Stimulated activated CD8-positive, alpha-beta memory T cell treated with anti-CD3 and anti-CD28 coated beads, Interleukin-7, amount 100 ng/mL, for 1 hour (primary cell): ENCODE measurements at places on chromosomes 3 and 15.

GRCh38 chr3:106981392-106981791 is 395.8 kb upstream of the CCDC54 start:
- DNase-seq: no peak

GRCh38 chr15:42329161-42329560 is 30.1 kb upstream of the CAPN3 start:
- DNase-seq: no peak

GRCh38 chr3:14646589-14647413 is 4.8 kb upstream of the CCDC174 start:
- no peak for DNase-seq

GRCh38 chr3:71348001-71348632 is 235.4 kb downstream of the FOXP1 start:
- no peak for DNase-seq

DNA sequence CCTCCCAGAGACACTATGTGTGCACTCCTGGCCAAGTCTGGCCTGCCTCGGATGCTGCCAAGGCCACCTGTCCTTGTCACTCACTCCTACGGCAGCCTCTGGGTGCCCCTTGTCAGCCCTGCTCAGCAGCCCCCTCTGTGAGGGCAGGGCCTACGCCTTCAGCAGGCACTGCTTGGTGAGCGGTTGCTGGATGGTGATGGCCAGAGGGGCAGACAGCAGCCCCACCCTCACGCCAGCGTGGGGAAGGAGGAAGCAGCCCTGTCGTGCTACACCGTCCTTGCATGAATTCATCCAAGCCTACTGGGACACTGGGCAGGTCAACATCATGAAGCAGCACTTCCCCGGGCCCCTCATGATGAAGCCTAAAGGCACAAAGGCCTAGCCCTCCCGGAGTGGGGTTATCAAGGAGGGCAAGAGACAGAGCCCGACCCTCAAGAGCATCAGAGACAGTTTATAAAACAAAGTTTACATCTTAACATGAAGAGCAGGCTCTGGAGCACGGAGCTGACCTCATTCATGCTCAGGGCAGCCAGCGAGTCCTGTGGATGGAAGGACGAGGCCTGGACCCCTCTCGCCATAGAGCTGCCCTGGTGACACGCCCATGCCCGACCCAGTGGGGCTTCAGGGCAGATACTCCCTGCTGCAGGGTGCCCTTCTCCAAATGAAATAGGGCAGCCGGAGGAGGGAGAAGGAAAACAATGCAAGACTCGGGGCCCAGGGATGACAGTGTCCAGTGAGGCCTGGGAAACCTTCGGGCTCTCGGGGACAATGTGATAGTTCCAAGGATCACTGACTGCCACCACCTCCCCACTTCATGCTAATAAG is 25.3 kb downstream of the CHDH start:
- DNase-seq: no peak

DNA sequence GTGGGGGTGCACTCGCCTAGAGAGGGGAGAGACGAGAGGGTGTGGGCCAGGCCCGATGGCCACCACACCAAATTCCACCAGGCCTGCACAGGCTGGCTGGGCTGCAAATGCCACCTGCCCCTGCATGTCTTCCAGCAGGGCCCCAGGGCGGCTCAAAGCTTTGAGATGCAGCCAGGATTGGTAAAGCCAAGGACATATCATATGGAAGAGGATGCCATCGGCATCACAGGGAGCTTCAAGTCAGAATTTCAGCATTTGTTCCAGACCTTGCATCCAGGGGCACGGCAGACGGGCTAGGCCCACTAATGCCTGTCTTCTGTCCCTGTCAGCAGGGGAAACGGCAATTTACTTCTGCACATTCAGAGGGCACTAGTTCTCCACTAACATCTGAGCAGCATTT is 97.8 kb downstream of the NUP210 start:
- no peak for DNase-seq

DNA sequence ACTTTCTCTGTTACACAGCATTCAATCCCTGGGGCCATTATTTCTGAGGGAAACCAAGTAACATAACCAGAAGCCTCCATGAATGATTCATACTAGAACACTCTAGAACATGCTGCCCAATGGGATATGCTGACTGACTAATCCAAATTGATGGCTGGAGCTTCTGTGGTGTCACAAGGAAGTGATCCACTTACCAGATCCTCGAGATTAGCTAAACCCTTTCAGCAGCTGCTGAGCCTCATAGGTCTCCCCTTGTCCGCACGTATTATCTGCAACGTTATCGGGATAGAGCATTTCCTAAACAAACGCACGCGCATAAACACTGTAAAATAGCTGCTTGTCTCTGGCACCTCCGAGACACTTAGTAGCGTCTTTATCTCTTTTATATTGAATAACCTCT is 61.2 kb upstream of the PROK2 start:
- no peak for DNase-seq

DNA sequence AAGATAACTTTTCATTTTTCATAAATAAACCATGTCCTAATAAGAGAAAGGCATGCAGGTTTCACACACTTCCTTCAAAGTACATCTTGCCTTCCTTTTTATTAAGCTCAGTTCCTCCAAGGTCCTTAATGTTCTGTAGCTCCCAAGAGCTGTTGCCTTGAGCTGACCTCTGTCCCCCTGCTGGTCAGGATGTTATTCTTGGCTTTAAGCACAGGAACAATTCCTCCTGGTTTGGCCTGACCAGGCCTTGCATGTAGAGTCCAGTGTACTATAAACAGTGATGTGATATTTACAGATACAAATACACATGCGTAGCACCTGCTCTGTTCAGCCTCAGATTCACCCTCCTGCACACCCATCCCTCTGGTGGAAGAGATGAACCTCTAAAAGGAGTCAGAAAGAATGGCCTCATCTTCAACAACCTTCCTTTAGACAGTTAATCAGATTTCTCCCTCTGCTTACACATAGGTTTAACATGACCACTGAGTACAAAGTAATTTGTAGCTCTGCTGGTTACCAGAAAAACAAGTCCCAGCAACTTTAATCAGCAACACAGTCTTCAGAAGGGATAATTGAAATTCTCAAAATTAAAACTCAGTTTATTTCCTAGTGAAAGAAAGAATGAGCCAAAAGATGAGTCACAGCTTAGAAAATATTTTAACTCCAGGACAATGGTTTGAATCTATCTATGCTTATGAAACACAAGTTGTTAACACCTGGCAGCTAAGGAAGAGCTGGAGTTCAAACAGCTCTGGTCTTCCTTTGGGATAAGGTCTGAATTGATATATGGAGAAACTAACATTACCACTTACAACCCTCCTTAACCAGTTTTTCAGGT is 46.5 kb downstream of the PTPN9 start:
- no peak for DNase-seq

GRCh38 chr15:55108448-55108847 is 88.3 kb downstream of the RSL24D1 start:
- no peak for DNase-seq

GRCh38 chr3:136146981-136147729 is 49.0 kb downstream of the MSL2 start:
- no peak for DNase-seq

DNA sequence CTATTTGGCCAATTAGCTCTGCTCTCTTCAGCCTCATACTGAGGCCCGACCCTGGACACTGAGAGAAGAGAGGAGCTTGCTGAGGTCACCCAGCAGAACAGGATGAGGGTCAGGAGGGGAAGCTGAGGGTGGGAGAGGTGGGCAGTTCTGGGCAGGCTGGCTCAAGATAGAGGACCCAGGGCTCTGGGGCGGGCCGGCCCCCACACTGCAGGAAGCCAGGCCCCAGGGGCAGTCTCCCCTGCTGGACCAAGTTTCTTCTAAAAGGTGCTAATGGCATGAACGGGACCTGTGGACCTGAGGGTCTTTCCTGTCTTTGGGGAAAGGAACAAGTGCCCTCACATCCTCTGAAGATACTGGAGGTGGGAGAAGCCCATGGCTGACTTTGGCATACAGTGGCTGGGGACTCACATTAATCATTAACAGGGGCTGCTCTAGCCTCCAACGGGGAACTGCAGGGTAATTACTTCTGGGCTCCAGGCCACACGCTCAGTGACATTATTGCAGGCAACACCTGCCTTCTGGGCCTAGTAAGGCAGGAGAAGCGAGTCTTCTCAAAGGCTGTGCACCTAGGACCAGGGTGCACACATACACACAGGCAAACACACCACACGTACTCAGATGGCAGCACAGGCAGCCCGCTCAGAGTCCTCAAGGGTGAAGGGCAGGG is 10.6 kb downstream of the HCN4 start:
- DNase-seq: no peak

DNA sequence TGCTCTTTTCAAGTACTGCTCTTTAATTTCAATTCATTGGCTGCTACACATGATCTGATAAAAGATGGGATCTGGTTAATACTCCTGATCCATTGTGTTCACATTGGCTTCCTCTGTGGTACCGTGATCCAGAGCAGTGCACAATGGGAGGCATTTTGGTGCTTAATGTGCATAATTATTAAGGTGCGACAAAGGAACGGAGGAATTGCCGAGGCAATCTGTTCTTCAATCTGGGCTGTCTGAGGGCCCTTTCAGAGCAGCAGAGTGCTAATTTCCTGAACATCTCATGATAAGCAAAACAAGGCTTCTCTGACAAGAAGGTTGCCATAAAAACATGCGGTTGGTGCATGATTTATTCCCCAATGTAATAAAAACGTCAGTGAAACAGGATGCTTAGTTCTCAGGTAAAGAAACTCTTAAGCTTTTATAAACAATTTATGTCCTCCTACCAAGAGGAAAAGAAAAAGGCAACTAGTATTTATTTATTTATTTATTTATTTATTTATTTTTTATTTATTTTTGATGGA is 64.0 kb upstream of the EPHA3 start:
- no peak for DNase-seq

GRCh38 chr15:43769584-43770228 is 7.1 kb downstream of the ELL3 start:
- DNase-seq: no peak

DNA sequence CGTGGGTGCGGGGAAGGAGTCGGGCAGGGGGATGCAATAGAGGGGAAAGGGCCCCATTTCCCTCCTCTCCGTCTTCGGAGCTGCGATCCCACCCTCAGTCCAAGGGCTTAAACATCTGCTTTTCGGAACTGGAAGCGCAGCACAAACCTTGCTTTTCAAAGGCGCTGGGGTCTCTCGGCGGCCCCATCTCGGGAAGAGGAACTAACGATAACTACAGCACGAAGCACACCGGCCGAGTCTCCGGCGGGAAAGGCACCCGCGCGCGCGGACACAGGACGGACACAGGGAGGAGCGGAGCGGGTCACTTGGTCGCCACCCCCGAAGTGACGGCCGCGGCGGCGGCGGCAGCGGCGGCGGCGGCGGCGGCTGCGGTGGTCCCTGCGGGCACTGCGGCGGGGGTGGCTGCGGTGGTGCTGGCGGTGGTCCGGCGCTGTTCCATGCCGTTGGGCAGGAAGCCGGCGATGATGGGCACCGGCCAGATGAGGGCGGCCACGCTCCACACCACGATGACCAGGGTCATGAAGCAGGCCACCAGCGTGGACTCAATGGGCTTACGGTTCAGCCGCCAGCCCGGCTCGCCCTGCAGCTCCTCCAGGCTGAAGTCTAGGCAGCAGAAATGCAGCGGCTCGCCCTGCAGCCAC is 1.1 kb downstream of the TMEM158 start:
- DNase-seq: no peak

- DNase-seq: no peak
These were observed 12.2 kb downstream of the ROBO2 start for GRCh38 chr3:77052051-77052501.

GRCh38 chr3:190306513-190307163 is 15.6 kb downstream of the CLDN1 start:
- no peak for DNase-seq

DNA sequence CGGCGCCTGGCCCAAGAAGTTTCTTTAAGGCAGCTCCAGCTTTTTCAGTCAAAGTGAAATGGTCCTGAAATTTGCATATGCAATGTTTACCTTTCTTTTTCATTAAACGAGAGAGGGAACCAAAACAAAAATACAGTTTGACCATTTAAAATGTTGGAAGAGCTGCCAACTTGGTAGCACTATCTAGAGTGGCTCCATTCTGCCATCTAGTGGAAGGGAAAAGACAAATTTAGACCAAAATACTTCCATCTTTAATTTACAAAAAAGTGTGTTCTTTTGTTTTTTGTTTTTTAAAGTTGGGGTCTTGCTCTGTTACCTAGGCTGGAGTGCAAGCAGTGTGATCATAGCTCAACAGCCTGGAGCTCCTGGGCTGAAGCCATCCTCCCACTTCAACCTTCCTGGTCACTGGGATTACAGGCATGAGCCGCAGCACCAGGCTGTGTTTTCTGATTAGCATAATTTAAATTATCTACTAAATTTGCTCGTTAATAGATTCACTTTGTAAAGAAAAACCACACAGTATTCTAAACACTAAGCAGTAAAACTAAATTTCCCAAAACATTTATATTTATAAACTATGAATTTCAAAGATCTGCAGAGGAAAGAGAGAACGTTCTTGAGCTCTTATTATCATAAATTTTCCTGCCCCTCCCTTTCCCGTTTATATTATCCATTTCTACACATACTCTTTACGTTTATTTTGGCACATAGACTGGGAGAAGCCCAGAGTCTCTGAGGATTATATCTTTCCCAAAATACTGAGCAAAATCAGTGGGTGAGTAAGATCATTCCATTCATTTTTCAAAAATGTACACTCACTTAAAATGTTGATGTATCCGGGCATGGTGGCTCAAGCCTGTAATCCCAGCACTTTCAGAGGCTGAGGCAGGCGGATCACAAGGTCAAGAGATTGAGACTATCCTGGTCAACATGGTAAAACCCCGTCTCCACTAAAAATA is 15.4 kb upstream of the RFC4 start:
- no peak for DNase-seq

GRCh38 chr15:40338041-40338657 is 2.6 kb downstream of the CCDC9B start:
- DNase-seq: peak; percentile 44

DNA sequence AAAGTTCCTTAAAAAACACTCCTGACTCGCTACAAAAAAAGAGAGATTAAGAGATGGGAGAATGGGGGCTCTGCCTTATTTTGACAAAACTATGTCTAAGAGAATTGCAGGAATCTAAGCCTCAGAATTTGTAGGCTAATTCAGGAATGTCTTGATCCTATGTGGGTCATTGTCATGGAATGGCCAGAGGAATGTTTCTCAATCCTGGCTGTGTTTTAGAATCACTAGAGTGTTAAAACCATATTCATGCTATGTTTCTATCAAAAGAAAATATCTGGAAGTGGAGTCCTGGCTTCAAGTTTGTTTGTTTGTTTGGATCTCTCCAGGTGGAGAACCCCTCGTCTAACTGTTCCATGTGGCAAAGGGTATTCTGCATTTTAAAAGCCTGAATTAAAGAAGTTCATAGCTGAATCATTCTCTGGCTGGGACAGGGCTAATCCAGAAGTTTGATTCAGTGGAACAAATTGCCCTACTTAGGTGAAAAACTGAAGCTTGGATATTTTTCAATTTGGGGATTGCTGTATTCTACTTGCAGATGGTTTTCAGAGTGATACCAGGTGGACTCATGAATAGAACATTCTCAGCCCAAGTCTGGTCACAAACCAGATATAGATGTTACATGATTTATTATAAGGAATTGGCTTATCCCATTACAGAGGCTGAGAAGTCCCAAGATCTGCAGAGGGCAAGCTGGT is 28.2 kb downstream of the GJD2 start:
- DNase-seq: no peak

GRCh38 chr3:44418549-44418948 is 58.9 kb downstream of the ZNF445 start:
- DNase-seq: no peak

GRCh38 chr3:81910244-81910852 is 148.9 kb upstream of the GBE1 start:
- no peak for DNase-seq
